ENCODE measurements at places on chromosomes 12 and 14.

DNA sequence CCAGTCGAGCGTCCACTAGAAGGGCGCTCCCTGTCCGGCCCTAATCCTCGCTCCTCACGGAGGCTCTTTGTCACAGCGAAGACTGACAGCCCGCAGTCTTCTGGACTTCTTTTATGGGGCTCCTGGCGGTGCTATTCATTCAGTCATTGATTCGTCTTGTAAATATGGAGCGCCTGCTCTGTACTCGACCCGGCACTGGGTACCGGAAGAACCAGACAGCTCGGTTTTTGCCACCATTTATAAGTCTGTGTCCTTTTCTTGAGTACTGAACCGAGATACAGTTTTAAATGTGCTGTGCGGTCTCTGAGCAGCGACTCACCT, 570 bp downstream of the DMAC2L start:
- DNase-seq = no peak

- peak; percentile 69 for DNase-seq
Measured at GRCh38 chr12:116142936-116143898, 134.3 kb downstream of the MED13L start.

GRCh38 chr12:124592481-124593160, 25.2 kb upstream of the NCOR2 start:
- peak; percentile 87 for DNase-seq

GRCh38 chr14:61578745-61579144, 116.6 kb upstream of the HIF1A start:
- no peak for DNase-seq

GRCh38 chr12:77946541-77947061, 115.9 kb downstream of the NAV3 start:
- peak; percentile 4 for DNase-seq

- peak; percentile 73 for DNase-seq
Measured at GRCh38 chr14:77243853-77244252, 27.2 kb downstream of the NGB start.

- peak; percentile 77 for DNase-seq
Measured at GRCh38 chr14:89915114-89915878, 39.2 kb downstream of the EFCAB11 start.

DNA sequence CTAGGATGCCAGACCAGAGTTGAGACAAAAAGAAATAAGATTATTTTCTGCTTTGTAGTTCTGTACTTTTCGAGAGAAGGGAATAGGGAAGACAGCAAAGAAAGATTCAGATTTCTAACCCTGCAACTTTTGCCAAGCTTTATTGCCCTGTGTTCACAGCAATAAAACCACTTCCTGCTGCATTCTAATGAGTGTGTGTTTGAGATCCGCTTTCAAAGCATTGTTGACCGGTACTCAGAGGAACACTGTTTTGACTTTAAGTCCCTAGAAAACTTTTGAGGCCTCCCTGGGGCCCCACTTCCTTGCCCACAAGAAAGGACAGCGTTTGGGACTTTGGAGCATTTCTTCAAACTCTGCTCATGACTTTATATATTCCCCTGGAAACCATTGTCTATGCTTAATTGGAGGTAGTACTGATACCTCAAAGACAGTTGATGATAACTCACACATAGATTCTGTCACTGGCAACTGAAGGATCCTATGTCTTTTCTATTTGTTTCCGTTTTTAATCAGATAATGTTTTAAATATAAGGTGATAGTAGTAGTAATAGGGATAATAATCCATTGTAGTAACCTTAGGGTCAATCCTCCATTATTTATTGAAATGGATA, 1.3 kb downstream of the RNASE6 start:
- peak; percentile 56 for DNase-seq

GRCh38 chr12:1803736-1804135, 16.6 kb upstream of the LRTM2 start:
- no peak for DNase-seq

DNA sequence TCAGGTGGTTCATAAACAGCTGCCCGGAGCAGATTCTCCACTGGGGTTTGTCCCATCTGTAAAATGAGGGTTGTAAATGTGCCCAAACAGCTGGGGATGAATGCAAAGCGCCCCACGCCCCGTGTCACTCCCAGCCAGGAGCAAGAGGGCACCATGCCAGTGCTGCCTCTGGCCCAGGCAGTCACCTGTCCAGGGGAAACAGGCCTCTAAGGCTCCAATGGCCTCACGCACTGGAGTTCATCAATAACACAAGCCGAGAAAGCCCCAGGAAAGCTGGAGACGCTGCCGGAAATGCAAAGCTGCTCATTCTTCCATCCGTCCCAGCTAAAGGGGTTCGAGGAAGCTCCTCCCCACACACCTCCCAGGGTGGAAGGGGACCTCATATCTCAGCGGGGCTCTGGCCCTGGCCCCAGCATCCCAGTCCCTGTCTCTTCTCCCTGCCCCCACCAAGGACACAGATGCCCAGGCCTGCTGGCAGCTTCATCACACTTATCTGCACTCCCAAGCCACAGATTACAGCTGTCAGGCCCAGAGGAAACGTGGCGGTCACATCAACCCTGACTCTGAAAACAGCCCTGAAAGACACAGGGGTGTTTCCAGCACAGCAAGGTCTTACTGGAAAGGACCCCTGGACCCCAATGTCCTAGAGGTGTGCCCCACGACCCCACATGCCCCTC, 21.5 kb downstream of the SCARB1 start:
- DNase-seq = no peak

DNA sequence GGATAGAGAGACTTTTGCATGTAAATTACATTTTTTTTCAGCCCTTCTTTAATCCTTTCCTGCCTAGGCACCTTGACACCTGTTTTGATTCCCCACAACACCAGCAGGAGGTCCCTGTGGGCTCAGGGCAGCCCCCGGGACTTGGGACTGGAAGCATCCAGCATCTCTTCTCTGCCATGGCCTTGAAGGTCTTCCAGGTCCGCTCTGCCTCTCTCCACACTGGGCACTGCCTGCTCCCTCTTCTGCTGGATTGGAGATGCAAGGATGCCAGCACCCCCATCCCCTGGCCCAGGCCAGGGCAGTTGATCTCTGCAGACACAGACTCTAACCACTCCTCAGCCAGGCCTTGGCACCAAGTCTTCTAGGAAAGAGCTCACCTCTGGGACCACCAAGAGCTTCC, 134.5 kb upstream of the C14orf180 start:
- DNase-seq = no peak

DNA sequence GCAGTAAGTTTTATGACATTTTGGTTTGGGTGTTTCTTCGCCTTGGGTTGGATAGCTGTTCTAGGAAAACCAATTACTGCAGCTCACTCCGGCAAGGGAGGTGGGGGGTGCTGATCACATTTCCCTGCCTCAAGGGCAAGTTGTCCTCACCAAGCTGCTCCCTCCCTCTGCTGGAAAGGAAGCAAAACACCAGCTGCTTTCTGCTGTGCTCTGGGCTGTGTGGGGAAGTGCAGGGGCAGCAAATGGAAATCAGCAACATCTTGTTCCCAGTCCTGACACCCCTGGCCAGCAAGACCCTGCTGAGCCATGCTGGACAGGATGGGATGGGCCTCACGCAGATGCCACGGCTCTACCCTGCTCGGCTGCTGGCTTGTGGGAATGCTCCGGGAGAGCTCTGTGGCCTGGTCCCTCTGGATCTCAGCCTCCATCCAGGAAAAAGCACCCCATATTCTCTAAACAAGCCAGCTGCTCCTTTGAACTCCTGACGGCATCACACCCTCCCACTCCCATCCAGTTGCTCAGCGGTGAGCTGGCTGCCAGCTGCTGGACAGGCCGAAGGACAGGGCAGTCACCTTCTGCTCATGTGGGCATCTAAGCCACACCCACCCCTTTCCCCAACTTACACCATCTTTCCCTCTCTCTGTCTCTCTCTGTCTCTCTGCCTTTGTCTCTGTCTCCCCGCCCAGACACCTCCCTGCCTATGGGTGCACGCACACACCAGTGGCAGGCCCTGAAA, 52.4 kb upstream of the EIF5 start:
- DNase-seq = no peak

- no peak for DNase-seq
Measured at GRCh38 chr14:56087671-56088471, 30.3 kb upstream of the PELI2 start.

GRCh38 chr14:34365309-34365915, 96.6 kb downstream of the SPTSSA start:
- no peak for DNase-seq

DNA sequence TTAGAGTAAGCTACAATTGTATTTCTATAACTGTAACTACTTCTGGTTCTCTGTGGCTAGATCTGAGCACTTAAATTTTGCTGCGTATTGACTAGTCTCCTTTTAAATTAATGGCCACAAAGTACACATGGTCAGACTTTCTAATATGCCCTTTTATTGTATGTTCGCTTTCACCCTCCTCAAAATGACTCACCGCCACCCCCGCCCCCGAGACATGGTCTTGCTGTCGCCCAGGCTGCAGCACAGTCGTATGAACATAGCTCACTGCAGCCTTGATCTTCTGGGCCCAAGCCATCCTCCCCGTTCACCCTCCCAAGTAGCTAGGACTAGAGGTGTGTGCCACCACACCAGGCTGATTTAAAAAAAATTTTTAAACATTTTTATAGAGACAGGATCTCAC, 11.8 kb downstream of the MTERF2 start:
- DNase-seq = no peak

- DNase-seq = no peak
Measured at GRCh38 chr12:31849090-31849687, 110.0 kb upstream of the RESF1 start.

DNA sequence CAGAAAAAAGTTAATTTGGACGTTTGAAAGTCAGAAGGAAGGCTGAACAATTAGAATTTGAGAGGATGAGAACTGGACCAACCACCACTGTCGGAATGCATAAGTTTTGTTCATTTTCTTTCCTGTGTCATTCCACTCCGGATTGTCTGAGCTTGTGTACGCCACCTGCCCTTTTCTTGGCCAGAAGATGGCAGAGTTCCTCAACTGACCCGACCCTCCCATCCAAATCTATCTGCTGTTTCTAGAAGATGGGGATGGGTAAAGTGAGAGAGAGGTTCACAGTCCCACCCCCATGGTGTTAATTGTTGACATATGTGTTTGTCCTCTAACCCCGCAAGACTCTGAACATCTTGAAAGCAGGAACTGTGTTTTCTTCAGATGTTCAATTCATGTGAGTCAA, 388.0 kb downstream of the VRK1 start:
- peak; percentile 22 for DNase-seq

DNA sequence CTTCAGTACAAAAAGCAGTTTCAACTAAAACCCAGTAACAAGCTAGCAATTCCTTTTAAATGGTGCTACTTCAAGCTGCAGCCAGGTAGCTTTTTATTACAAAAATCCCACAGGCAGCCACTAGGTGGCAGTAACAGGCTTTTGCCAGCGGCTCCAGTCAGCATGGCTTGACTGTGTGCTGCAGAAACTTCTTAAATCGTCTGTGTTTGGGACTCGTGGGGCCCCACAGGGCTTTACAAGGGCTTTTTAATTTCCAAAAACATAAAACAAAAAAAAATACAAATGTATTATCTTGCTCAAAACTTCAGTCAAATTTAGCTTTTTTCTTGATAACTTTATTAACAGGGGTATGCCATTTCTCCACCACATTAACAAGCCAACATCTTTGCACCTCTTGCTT, 3.6 kb upstream of the CLEC4E start:
- DNase-seq = peak; percentile 92

- DNase-seq = peak; percentile 73
Measured at GRCh38 chr12:47820631-47821345, 1.1 kb upstream of the HDAC7 start.

DNA sequence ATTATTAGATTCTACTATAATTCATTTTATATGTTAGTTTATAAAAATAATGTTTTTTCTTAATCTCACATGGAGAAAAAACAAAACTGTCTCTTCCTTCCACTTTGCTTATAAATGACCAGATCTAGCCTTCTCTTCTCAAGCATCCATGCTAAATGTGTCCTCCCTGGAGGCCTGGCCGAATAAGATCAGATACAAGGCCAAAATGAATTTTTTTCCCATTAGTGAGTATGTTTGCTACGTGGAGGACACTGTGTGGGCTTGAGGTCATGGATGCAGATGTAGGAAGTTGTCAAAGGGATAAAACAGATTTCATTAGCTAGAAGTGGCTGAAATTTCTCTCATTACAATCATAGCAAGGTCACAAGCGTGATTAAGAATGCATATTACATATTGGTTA, 1244.9 kb upstream of the SEL1L start:
- DNase-seq = no peak

- DNase-seq = no peak
Measured at GRCh38 chr14:100108840-100109593, 43.8 kb downstream of the EVL start.

- DNase-seq = no peak
Measured at GRCh38 chr12:57011438-57012424, 4.6 kb downstream of the TAC3 start.

- DNase-seq = no peak
Measured at GRCh38 chr12:102144221-102144620, 24.2 kb downstream of the PARPBP start.

GRCh38 chr14:49986343-49987014, 93.6 kb downstream of the ARF6 start:
- no peak for DNase-seq

DNA sequence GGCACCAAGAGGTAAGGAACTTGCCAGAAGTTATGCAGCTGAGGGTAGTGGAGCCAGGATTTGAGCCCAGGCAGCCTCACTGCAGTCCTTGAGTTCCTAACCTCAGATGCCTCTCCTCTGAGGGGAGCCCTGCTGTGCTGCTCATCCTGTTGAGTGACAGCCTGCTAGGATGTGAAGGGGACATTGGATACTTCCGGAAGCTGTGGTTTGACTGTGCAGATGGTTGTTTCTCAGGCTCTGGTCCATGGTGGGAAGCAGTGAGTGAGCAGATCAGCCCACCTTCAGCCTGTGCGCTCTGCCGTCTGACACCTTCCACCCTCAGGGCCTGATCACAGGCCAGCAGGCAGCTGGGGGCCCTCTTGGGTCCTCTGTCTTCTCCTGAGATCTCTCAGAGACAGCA, 253.2 kb downstream of the CACNA1C start:
- no peak for DNase-seq

DNA sequence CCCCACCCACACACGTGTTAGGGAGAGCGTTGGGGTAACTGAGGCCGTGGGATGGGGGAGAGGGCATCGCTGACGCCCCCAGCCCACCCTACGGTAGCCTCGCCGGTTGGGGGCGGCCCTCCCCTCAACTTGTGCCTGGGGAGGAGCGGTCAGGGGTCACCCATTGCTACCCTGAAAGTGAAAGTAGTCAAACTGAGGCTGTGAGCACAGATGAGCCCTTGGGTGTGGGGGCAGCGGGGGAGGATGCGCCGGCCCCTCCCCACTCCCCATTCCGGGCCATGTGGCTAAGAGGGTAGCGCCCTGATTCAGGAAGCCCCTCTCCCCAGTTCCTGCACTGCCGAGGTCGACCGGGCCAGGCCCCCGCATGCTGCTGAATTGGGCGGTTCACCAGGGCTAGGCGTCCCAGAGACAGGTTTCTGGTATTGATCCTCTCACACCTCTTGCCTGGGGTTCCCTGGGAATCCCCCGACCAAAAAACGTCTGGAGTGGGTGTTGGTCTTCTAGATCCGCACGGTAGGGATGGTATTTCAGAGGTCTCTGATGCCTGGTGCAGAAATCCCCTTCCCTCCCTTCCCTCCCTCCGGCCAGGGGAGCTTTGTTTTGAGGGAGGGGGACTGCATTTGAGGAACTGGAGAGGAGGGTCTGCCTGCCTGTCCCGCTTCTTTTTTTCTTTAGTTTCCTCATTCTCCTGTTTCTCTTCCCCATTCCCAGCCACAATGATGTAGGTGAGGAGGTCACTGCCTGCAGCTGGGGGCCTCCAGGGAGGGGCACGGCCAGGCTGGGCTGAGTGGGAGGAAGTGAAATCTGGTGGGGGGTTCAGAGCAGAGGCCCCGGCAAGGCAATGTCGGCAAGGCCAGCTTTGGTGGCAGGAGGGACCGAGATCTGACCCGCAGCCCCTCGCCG, 1.0 kb downstream of the SH2B3 start:
- DNase-seq = peak; percentile 95

- DNase-seq = no peak
Measured at GRCh38 chr12:27732281-27732680, 21.6 kb downstream of the MRPS35 start.

- DNase-seq = peak; percentile 84
Measured at GRCh38 chr12:57001448-57001906, 4.9 kb downstream of the ZBTB39 start.
